ENCODE measurements at places on chromosomes 7 and 10. TPM values are rescaled to one million over a fixed set of nuclear protein-coding genes. Genes with fewer than 3 reads are reported as not detected.

DNA sequence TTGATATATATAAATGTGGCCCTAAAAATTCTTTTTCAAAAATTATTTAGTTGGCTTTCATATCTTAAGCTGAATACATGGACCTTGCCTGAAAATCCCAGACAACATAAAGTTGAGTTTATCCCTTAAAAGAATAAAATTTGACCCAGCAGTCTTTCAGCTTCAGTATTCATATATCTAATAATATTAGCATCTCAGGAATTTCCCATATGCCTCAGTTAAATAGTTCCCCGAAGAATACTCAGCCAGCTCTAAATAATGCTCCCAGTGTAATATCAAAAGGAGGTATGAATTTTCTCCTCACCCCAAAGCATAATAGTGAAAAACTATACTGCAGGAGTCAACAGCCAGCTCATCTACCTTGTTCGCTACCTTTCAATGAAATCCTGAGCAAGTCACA is 145.9 kb downstream of the CTNNA3 start:
- no peak for DNase-seq
- H3K4me1 ChIP-seq: no peaks in the 10 kb centered on the region
- no peak overlapping the region for H3K27ac ChIP-seq
- H3K36me3 ChIP-seq: no peaks in the 10 kb centered on the region
- H3K4me3 ChIP-seq: no peak overlapping the region
- H3K27me3 ChIP-seq: no peaks in the 10 kb centered on the region

GRCh38 chr10:75363431-75363830 is 38.1 kb downstream of the ZNF503 start:
- no peaks in the 10 kb centered on the region for H3K36me3 ChIP-seq
- no peak overlapping the region for H3K4me3 ChIP-seq
- H3K4me1 ChIP-seq: no peaks in the 10 kb centered on the region
- H3K27me3 ChIP-seq: peaks cover 2% of the 10 kb centered on the region

GRCh38 chr10:113169853-113170460 is 219.9 kb downstream of the TCF7L2 start:
- no peak overlapping the region for H3K27ac ChIP-seq
- H3K4me1 ChIP-seq: peaks cover 3% of the 10 kb centered on the region
- H3K4me3 ChIP-seq: no peak overlapping the region
- H3K36me3 ChIP-seq: peaks cover 3% of the 10 kb centered on the region

DNA sequence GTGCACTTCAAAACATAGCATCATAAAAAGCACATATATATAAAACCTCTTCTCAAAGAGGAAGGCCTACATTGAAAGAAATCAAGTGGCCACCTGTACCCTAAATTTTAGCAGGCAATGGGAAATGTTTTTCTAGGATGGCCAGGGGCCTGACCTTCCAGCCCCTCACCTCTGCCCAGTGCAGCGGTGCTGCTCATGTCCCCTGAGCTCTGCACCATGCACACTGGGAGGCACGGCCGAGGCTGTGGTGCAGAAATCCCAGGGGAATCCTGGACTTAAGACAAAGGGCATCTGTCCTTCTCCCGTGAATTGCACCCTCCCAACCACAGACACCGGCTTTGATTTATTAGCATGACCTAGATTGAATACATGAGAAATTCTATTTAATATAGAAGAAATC is 551.4 kb downstream of the GLRX3 start:
- no peak overlapping the region for H3K4me3 ChIP-seq
- no peaks in the 10 kb centered on the region for H3K27me3 ChIP-seq
- no peak overlapping the region for H3K27ac ChIP-seq

Gene GNAT3
- not detected for polyA plus RNA-seq

- H3K27ac ChIP-seq: no peak overlapping the region
- H3K4me1 ChIP-seq: no peaks in the 10 kb centered on the region
- H3K4me3 ChIP-seq: no peak overlapping the region
Measured at GRCh38 chr7:133419041-133419440, 166.2 kb downstream of the EXOC4 start.

GRCh38 chr7:68321076-68321639 is 1277.1 kb upstream of the AUTS2 start:
- no peaks in the 10 kb centered on the region for H3K36me3 ChIP-seq
- no peaks in the 10 kb centered on the region for H3K4me1 ChIP-seq
- no peak overlapping the region for H3K27ac ChIP-seq
- DNase-seq: no peak

GRCh38 chr10:20334559-20334958 is 518.3 kb downstream of the PLXDC2 start:
- no peaks in the 10 kb centered on the region for H3K4me1 ChIP-seq
- H3K36me3 ChIP-seq: no peaks in the 10 kb centered on the region
- H3K4me3 ChIP-seq: no peak overlapping the region
- no peak overlapping the region for H3K27ac ChIP-seq
- no peak for DNase-seq
- H3K27me3 ChIP-seq: no peaks in the 10 kb centered on the region

GRCh38 chr7:57416601-57417358 is 33.2 kb upstream of the ZNF716 start:
- H3K4me1 ChIP-seq: no peaks in the 10 kb centered on the region
- no peak overlapping the region for H3K4me3 ChIP-seq
- H3K27me3 ChIP-seq: no peaks in the 10 kb centered on the region
- H3K36me3 ChIP-seq: no peaks in the 10 kb centered on the region
- H3K27ac ChIP-seq: no peak overlapping the region

- no peak overlapping the region for H3K4me3 ChIP-seq
- no peaks in the 10 kb centered on the region for H3K27me3 ChIP-seq
- H3K27ac ChIP-seq: no peak overlapping the region
- no peaks in the 10 kb centered on the region for H3K36me3 ChIP-seq
Measured at GRCh38 chr7:31096198-31096876, 44.2 kb downstream of the ADCYAP1R1 start.

- H3K36me3 ChIP-seq: no peaks in the 10 kb centered on the region
- no peaks in the 10 kb centered on the region for H3K4me1 ChIP-seq
- DNase-seq: no peak
Measured at GRCh38 chr7:13563257-13563656, 426.2 kb downstream of the ETV1 start.

Gene HTR7
- not detected for polyA plus RNA-seq

Measured in endothelial cell of umbilical vein (primary cell).